CD4-positive, alpha-beta T cell (primary cell): ENCODE measurements at places on chromosomes 12 and 14.

DNA sequence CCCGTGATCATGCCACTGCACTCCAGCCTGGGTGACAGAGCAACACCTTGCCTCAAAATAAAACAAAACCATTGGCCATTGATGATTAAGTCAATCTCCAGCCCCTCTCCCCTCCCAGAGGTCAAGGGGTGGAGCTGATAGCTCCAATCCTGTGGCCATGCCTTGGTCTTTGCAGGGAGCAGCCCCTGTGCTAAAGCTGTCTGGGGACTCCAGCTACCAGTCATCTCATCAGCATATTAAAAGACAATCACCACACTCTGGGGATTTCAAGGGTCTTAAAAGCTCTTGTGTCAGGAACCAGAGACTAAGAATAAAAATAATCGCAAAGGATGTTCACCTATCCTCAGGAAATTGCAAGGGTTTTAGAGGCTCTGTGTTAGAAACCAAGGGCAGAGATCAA, 30.6 kb downstream of the HCAR2 start:
- DNase-seq = no peak

DNA sequence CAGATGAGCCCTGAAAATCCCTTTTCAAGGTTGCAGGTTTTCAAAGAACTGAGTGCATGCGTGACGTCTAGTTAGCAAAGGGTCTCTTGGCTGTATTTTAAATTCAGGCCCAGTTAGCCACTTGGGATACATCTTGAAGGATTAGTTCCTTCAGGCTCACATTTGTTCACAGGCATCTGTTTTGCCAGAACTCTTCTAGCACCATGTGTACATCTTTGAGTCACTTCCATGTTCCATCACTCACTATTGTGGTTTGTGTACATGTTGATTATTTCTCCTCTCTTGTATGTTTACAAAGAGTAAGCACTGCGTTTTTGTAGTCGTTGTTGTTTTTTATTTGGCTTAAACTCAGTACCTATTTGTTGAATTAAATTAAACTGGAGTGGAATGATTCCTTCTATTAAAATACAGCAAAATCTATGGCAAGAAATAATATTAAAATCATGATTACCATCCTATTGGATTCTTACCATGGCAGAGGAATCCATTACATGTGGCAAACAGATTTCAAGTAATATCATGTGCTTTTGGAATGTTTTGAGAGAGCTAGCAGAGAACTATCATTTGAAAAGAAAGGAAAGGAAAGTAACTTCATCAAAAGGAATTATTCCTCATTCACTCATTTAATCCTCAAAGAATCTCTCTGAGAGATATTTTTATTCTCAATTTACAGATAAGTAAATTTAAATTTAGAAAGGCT, 438.9 kb upstream of the FAR2 start:
- DNase-seq = no peak

DNA sequence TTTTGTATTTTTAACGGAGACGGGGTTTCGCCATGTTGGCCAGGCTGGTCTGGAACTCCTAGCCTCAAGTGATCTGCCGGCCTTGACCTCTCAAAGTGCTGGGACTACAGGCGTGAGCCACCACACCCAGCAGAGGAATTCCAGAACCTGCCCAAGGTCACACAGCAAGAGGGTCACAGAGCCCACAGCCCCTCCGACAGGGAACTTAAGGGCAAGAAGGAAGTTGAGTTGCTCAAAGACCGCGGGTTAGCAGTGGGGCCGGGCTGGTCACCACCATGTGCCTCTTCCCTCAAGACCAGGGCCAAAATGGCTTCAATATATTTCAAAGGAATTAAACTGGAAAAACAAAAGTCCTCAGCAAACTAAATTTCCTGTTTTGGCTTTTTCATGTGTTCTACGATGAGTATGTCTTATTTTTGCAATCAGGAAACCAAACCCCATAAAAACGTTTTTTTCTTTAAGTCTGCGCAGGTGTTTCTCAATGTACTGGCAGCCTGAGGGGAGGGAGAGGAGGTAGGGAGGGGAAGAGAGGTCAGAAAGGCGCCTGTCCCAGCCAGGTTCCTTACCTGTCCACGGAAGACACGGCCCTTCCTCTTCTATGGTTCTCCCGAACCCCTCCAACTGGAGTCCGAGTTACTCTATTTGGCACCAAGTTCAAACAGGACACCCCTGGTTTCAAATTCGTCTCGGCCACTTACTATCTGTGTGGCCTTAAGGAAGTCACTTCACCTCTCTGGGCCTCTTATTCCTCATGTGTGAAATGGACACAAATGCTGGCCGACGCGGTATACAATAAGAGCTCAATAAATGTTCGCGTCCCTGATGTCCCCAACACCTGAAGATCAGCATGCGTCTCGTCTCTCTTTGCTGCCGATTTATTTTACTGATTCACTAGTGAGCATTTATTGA, 778 bp downstream of the SLC8B1 start:
- DNase-seq = no peak

DNA sequence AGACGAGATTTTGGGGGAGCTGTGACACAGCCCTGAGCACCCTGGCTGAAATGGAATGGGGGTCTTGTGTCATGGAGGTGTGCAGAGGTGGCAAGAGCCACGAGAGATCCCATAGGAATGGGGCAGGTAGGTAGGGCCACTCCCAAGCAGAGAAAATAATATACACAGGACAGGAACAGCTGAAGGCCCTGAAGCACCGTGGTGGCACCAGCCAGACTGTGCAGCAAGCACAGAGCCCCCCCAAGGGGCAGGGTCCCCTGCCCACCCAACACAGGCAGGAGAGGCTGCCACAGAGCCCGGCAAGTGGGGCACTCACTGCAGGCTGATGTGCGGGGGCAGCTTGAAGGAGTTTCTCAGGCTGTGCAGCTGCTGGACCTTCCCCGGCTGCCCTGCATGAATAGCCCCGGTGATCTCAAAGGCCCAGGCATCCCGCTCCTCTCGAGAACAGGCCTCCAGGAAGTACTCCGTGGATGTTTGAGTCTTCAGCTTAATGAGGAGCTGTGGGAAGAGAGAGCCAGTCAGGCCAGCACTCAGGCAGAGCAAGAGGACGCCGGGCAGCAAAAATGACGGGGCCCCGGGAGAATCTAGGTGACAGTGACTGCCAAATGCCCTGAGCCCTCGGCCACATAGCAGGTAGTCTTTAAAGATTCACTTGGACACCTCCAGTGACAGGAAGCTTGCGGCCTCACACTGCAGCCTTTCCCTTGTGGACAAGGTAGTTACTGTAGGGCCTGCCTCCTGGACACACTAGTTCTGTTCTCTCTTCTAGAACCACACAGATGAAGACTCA, 16.7 kb downstream of the PLEK2 start:
- DNase-seq = no peak

- DNase-seq = no peak
Observed at GRCh38 chr14:23445773-23446172, 10.3 kb upstream of the MYH7 start.

GRCh38 chr14:96085369-96085768, 46.2 kb downstream of the C14orf132 start:
- DNase-seq = no peak

DNA sequence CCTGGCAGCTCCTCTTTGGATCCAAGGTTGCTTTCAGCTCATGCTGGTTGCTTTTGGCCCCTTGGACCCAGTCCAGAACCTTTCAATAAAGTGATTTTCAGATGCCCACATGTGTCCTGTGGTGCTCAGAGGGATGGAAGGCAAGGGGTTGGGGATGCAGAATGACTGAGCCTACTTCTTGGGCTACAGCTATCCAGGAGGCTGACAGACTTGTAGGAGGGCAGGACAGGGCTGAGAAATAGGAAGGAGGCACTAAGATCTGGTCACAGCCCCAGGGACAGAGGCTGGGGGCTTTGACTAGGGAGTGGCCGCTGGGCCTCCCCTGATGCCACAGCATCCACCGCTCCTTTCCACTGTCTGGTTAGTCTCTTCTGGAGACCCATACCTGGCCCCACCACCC, 1.2 kb upstream of the HOXC11 start:
- DNase-seq = no peak

- no peak for DNase-seq
Observed at GRCh38 chr14:69696633-69697557, 70.0 kb upstream of the SRSF5 start.

DNA sequence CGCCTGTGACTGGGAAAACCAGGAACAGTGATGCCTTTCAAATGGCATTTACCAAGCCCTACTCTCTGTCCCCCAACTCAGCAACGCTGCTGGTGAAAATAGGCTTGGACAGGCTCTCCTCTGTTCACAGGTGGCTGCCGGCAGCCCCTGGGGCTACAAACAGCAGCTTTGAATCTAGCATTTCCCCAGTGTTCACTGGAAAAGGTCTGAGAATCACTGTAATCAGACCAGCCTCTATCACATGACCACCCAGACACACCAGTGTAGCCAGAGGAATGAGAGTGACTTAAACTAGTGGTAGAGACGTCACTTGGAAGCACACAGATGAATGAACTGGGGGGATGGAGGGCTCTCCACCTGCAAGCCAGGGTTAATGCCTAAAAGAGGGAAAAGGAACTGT, 151.8 kb downstream of the FOXN3 start:
- DNase-seq = no peak

DNA sequence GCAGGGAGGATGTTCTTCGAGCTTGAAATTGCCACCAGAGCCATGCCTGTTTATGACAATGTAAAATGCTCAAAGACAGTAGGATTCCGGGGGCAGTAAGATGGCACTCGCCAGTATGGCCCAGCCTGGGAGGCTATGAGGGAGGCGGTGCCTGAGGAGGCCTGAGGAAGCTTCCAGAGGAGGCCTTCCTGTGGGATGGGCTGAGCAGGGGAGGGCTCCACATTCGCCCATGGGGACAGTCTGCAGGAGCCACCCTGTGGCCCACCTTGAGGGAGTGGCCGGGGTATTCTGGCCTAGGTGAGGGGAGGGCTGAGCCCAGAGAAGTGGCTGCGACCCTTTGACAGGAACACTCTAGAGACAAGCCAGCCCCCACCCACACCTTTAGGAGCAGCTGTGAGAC, 50.7 kb downstream of the IQSEC3 start:
- no peak for DNase-seq

DNA sequence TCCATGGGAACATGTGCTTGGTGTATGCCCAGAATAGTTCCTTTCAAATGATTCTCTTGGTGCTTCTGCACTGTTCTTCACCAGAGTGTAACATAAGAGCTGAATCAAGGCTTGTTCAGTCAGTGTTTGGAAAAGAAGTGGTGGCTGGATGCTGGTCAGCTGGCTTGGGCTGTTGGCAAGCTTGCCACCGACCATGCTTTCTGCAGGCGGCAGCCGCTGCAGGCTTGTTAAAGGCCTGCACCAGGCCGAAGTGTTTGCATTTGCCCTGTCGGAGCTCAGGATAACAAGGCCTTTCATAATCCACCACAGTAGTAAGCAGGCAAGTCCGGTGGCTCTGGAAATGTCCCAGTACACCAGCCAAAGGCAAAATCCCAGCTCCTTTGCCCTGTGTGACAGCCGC, 26.9 kb downstream of the DAAM1 start:
- DNase-seq = no peak

DNA sequence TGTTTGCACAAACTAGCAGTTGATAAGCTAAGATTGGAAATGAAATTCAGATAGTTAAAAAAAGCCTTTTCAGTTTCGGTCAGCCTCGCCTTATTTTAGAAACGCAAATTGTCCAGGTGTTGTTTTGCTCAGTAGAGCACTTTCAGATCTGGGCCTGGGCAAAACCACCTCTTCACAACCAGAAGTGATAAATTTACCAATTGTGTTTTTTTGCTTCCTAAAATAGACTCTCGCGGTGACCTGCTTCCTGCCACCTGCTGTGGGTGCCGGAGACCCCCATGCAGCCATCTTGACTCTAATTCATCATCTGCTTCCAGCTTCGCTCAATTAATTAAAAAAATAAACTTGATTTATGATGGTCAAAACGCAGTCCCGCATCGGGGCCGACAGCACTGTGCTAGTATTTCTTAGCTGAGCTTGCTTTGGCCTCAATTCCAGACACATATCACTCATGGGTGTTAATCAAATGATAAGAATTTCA, 335.6 kb downstream of the TMEM121 start:
- DNase-seq = no peak

- DNase-seq = no peak
Observed at GRCh38 chr14:95535226-95536021, 574 bp downstream of the GLRX5 start.

DNA sequence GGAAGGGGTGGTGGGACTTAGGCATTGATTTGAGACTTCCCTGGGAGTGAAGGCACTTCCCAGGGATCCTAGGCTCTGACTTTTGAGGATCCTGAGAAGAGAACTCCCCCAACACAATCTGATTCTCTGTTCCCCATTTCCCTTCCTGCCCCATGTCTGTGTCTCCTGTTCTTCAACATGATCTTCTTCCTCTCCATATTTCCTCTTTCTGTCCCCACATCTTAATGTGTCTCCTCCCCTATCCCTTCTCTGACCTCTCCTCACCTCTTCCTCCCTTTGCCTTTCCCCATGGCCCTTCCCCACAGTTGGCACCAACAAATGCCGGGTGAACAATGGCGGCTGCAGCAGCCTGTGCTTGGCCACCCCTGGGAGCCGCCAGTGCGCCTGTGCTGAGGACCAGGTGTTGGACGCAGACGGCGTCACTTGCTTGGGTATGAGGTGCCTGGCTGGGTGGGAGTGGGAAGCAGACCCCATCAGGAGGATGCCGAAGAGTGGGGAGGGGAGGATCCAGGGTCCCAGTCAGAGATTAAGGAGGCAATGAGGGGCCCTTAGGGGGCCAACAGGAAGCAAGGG, 15.2 kb upstream of the LRP1-AS start:
- DNase-seq = no peak

DNA sequence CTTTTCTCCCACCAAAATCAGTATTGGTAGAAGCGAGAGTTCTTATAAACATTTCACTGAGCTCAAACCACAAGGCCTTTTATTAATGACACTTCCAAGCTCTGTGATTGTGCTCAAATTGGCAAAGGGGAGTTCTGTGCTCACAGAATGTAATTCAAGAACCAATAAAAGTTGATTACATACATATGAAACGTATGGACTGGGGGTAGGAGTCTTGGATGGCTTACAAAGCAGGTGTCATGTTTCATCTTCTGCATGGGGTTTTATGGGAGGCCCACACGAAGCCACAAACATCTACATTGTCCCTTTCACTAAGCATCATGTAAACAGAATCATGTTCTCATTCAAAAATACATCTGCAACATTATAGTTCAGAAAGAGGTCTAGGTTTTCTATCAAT, 828.3 kb downstream of the VRK1 start:
- no peak for DNase-seq

- no peak for DNase-seq
Observed at GRCh38 chr12:34352098-34352497, 329.8 kb downstream of the ALG10 start.

DNA sequence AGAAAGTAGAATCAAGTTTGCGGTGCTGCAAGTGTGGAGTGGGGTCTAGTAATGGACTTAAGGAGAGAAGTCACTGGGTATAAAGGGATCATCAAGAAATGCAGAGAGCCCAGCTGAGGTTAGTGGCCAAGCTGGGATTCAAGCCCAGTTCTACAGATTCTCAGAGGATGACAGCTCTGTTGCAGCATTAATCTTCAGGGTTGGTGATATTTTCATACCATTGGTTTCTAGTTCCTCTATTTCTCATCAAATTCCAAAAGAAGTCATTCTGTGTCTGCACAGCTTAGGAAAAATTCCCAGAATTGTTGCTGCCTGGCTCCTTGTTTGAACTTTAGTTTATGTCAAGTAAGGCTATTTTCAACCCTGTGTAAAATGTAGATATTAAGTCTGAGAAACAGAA, 169.5 kb upstream of the NTF3 start:
- DNase-seq = no peak

- no peak for DNase-seq
Observed at GRCh38 chr14:92678766-92679165, 69.7 kb downstream of the LGMN start.

GRCh38 chr12:131720241-131720640, 9.4 kb downstream of the SFSWAP start:
- DNase-seq = no peak
